ENCODE measurements at places on chromosomes 16 and 17.

DNA sequence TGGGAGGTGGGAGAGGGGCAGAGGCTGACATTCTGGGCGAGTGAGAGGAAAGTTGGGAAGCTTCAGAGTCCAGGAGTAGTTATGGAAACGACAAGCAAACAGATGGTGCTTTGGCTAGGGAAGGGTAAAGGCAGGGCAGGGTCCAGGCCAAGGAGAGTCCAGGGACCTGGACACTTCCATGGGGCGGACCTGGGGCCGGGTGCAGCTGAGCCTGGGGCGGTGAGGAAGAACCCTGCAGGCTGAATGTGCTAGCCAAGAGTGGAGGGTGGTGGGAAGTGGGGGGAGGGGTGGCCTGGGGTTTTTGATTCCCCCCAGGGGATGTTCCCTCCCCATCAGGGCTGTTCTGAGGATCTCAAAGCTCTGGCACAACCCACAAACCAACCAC, 2.6 kb downstream of the PPP1R9B start:
- DNase-seq: no peak

DNA sequence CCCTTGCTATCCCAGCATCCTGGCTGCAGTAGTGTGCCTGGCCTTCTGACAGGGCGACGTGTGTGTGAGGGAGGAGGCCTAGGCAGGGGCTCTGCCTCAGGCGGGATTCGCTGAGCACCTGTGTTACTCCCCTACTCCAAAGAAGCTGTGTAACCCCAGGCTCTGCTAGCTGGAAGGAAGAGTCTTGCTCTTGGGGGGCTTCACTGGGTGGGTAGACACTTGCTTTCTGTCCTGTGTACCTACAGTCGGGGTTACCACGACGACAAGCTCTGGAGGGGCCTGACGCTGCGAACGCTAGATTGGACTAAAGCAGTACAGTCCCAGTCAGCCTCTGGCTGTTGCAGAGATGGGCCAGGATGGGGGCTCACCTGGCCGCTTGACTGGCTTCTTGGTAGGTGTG, 9.5 kb downstream of the EXOC7 start:
- no peak for DNase-seq

GRCh38 chr16:9062301-9062700, 29.1 kb upstream of the HAPSTR1 start:
- DNase-seq: no peak

GRCh38 chr16:72050769-72051464, 3.4 kb upstream of the HP start:
- DNase-seq: no peak

- no peak for DNase-seq
These were observed 30.4 kb downstream of the SLC7A5 start for GRCh38 chr16:87838643-87839541.

- DNase-seq: no peak
These were observed 7.2 kb upstream of the TBKBP1 start for GRCh38 chr17:47686664-47687327.

DNA sequence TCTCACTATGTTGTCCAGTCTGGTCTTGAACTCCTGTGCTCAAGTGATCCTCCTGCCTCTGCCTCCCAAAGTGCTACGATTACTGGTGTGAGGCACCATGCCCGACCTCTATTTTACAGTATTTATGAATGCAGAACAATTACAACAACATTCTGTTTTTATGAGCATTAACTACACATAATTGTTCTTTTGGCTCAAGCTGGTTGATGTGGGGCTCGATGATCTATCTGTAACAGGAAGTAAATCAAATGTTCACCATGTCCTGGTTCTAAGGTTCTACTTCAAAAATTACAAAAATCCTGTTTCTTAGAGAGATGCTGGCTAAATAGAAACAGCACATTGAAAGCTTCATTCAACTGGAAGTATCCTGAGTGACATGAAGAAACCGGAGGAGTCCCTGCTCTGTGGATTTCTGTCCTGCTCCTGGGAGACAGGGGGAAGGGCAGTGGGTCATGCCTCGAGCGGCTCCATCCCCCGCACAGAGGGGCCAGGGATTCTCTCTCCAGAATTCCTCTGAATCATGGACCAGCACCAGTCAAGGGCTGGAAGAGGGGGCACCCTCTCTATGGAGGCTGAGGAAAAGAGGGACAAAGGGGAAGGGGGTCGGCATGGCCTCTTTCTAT, 31.5 kb downstream of the FA2H start:
- no peak for DNase-seq
